Stimulated activated CD4-positive, alpha-beta T cell treated with anti-CD3 and anti-CD28 coated beads, Interleukin-1b, Interleukin-23, amount 100 ng/mL, for 4 hours (primary cell): ENCODE measurements at places on chromosomes 7 and 10.

DNA sequence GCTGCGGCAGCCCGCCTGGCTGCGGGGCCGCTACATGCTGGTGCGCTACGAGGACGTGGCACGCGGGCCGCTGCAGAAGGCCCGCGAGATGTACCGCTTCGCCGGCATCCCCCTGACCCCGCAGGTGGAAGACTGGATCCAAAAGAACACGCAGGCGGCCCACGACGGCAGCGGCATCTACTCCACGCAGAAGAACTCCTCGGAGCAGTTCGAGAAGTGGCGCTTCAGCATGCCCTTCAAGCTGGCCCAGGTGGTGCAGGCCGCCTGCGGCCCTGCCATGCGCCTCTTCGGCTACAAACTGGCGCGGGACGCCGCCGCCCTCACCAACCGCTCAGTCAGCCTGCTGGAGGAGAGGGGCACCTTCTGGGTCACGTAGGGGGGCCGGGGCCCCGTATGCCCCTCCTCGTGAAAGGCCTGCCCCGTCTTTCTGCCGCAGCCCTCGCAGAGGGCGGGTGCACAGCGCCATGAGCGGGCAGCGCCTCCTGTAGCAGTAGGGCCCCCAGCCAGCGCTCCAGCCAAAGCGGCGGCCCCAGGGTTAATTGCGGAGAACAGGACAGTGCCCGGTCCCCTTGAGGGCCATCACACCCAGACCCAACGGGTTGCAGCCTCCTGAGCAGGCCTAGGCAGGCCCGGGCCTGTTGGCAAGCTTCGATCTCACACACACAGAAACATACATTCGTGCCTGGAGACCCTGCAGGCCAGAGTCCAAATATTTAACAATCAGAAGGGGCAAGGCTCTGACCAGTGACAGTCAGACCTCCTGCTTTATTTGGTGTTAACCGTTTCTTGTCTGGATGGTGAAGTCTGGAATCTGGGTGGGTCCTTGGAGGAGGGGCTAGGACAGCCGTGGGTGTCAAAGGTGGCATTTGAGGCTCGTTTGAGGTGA is 44.1 kb downstream of the CHST3 start:
- no peak for DNase-seq

- peak; percentile 34 for DNase-seq
Observed at GRCh38 chr10:132571650-132572544, 34.3 kb downstream of the INPP5A start.

DNA sequence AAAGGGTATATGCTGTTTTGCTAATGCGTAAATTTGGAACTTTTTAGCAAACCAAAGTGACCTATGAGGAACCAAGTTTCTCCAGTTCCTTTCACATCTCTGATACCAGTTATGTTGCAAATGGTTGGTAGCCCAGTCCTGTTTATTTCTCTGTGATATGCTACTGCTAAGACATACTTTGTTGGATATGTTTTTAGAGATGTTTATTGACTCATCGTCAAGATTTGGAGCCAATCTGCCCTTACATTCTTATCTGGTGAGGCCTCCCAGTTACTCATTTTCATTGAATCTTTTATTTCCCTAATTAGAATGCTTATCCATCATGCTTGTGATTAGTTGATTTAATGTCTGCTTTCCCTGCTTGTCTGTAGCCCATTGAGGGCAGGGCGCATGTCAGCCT is 58.9 kb downstream of the LRGUK start:
- DNase-seq: no peak

GRCh38 chr10:108765794-108766193 is 1157.5 kb downstream of the XPNPEP1 start:
- DNase-seq: no peak

DNA sequence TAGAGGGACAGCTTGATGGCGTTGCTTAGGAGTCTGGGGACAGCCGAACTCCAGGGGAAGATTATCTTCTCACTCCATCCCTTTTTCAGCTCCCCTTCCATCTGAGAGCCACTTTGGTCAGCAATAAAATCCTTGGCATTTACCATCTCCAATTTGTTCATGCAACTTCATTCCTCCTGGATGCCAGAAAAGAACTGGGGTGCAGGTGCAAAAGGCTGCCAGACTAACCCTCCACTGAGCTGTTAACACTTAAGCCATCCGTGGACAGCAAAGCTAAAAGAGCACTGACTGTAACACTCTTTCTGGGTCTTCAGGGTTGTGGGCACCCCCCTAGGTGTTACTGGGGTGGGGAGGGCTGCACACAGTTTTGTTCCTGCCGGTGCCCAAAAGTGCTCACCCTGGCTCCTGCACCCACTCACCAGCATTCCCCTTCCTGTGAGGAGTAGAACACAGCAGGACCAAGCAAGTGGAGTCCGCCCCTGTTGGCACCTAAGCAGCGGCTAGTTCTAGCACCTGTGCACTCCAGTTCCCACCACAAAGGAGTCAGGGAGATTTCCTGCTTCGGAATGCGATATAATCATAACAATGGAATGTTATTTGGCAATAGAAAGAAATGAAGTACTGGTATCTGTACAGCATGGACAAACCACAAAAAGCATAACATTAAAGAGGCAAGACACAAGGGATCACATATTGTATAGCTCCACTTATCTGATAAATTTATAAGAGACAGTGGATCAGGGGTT is 95.1 kb downstream of the NPY start:
- DNase-seq: no peak

GRCh38 chr7:23076772-23077171 is 28.8 kb upstream of the KLHL7 start:
- DNase-seq: no peak

GRCh38 chr10:49504528-49504927 is 34.4 kb downstream of the ERCC6 start:
- no peak for DNase-seq

DNA sequence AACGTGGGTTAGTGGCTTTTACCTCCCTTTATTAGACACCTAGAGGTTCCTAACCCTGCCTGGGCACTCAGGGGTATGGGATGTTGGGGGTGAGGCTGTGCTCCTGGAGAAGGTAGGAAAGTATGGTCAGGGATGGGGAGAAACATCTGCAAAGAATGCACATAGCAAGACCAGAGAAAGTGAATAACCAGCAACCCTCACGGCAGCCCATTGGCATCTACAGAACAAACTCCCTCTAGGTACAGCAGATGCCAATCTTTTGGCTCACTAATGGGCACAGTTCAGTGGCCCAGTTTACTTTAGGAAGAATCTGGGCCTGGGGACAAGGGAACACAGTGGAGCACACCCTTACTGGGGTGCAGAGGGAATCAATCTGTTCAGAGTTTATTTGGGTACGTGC is 143.9 kb downstream of the JAZF1 start:
- DNase-seq: no peak

DNA sequence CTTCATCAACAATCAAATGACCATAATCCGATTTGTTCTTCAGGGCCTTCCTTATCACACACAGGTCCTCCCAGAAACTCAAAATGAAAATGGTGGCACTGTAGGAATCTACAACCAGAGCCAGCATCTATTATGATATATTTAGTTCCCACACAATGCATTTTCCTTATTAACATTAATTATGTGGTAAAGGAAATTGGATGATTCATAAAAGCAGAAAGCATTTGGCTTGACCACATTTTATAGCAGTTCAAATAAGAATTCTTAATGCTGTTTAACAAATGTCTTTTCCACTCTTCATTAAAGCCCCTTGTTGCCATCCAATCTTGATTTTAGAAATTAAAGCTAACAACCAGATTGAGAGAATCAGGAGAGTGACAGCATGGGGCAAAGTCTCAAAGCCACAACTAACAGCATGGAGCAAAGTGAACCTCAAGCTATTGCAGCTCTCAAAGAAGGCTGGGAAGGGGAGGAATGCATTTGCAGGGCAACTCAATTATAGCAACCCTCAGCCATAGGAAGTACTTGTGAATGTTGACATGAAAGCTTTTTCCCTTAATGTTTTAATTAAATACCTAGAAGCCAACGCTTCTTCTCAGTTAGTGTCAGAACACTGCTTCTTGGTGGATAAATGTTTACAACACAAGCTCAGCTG is 549.1 kb downstream of the NXPH1 start:
- DNase-seq: no peak

DNA sequence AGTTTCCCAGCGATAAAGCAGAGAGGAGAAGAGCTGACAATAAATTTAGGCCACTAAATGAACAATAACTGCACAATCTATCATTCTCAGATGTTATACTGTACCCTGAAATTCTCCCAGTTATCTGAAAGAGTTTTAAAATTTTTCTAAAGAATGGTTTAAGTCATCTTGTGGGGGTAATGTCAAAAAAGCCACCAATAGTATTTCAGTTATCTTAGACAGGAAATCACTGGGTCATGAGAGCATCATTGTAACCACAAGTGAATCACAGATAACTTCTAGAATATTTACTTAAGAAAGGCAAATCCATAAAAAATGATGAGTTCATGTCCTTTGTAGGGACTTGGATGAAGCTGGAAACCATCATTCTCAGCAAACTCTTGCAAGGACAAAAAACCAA is 147.1 kb downstream of the DNAJB9 start:
- no peak for DNase-seq

- DNase-seq: no peak
Observed at GRCh38 chr7:69800495-69800894, 202.2 kb downstream of the AUTS2 start.

DNA sequence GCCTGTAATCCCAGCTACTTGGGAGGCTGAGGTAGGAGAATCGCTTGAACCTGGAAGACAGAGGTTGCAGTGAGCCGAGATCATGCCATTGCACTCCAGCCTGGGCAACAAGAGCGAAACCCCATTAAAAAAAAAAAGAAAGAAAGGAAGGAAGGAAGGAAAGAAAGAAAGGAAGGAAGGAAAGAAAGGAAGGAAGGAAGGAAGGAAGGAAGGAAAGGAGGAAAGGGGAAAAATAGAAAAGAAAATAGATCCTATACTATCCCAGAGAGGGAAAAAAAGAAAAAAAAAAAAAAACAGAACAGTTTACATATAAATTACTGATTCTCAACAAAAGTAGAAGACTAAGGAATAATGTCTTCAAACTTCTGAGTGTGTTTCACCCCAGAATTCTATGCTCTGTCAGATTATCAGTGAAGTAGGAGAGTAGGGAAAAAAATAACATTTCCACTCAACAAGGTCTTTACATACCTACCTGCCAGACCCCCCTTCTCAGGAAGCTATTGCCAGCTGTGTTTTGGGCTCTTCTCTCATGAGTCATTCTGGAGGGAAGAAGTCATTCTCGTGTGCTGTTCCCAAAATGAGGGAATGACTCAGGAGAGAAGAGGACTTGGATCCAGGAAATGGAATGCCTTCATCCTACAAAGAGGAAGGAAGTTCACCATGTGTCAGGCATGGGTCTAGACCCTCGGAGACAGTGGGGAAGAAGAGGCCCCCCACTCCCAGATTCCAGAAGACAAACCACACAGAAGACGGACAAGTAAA is 20.9 kb downstream of the RGS10 start:
- DNase-seq: no peak

DNA sequence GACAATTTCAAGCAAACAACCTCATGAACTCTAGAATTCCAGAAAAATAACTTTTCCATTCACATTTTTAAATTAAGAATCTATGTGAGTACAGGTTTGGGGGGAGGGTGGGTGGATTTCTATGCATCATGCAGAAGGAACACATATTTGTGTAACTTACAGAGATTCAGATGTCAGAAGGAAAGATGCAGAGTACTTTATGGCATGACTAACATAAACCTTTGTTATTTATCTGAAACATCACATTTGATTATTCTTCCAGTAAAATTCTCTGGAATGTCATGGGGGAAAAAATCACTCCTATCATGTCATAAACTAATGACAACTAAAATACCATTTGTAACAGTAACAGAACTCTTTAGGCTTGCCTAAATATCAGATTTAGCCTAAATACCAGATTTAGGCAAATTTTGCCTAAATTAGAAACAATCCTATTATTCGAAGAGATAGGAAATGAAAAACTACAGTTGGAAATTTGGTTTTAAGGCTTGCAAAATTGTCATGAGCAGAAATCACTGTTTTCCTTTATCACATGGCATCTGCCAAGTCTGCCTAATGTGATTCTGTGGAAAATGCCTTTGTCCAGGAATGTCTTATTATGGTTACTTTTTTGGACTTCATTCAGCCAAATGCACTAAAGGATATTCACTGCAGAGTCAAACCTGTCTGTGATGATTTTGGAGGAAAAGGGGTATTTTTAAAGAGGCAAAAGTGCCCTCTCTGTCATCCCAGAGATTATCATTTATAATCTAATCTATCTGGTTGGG is 527.7 kb upstream of the CELF2 start:
- no peak for DNase-seq
